Activated CD8-positive, alpha-beta memory T cell treated with anti-CD3 and anti-CD28 coated beads, Interleukin-2, amount 50 U/mL, for 4 hours (primary cell): ENCODE measurements at places on chromosomes 7 and 10.
A peak's percentile ranks its signal among the peaks of the same experiment; 100 is the strongest.

DNA sequence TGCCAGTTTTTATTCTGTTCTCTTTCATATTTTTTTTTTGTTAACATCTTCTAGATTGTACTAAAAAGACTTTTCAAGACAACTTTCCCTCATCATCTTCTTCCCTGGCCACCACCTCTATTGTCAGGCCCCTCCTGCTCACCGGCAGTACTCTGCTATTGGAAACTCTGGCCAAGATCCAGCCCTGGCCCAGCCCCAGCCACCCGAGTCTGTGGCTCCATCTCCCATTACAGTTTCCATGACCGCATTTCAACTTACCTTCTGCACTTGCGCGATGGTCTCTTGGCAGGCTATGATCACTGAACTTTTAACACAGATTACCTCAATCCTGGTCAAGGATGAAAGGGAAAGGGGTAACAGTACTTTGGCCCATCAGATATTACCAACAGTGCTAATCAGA is 137.7 kb upstream of the POM121L12 start:
- DNase-seq, result no peak

DNA sequence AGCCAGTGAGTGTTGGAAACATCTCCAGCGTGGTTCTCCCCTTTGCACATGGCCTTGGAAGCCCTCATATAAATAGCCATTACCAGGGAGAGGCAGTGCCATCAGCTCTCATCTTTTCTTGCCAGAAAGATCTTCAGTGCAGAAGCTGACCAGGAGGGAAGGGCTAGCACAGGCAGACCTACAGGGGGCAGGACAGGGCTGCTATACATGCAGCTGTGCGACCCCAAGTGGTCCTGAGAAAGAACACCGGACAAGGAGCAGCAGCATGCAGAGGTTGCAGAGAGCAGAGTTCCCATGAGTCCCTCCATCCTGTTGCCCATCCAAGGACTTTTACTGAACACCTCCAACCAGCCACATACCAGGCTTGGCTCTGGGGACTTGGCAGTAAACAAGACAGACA is 17.1 kb downstream of the GRID1 start:
- no peak for DNase-seq

DNA sequence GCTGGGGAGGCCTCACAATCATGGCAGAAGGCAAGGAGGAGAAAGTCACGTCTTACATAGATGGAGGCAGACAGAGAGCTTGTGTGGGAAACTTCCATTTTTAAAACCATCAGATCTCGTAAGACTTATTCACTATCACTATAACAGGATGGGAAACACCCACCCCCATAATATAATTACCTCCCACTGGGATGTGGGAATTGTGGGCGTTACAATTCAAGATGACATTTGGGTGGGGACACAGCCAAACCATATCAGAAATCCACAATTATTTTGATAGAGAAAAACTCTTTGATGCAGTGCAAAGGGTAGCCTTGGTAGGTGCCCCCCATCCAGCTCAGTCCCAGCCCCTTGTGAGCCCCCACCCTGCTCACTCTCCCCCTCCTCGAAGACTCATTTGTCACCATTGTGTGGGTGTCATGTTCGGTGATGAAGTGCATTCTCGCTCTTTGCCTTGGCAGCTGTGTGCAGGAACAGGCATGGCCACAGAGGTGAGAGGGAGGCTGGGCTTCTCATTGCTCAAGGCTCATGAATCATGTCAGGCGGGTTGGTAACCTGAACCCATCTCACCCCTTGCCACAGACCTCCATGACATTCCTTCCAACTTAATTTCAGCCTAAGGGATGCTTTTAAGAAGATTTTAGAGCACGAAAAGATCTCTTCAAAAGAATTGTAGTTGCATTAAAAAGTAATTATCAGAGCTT is 75.9 kb downstream of the BUB3 start:
- DNase-seq, result no peak

- peak; percentile 63 for DNase-seq
Observed at GRCh38 chr10:79331709-79332108, 15.6 kb upstream of the PPIF start.

DNA sequence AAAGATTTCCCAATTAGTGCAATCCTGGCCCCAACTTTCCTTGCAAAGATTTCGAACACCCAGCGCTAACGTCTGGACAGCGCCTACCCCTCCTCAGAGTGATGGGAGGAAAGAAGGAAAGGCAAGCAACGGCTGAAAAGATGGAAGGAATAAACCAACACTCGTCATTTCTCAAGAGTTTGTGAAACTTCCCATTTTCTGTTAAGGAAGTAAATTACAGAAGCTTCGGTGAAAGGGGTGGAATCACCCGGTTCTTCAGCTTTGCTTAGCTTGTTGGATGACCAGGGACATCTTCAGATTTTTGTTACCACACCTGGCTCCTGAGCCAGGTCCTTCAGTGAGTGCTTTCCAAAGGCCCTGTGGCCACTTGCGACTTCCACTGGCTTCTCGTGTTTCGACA is 313.1 kb downstream of the SKIDA1 start:
- DNase-seq, result no peak

- DNase-seq, result no peak
Observed at GRCh38 chr7:26842897-26843296, 21.5 kb downstream of the SKAP2 start.

DNA sequence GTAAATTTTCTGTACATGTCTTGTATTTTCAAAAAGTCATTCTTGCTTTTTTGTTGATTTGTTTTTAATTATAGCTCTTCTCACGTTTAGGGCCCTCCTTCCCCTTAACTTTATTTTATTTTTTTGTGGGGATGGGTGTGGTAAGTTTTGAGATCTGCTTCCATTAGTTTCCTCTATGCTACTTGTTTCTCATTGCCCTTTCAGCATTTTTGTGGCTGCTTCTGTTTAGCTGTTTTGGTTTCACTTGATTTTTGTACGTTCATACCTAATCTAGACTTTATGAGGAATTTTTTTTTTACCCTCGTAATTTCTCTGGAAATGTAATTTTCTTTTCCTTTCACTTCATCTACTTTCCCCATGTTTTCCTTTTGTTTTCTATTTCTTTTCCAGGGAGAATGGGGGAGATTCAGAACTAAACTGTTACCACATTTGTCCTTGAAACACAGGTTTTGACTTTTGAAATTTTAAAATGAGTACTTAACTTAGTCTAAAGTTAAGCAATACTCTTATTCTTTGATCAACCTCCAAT is 80.8 kb downstream of the ATRNL1 start:
- DNase-seq, result no peak

GRCh38 chr7:151432658-151433521 is 7.1 kb downstream of the CRYGN start:
- DNase-seq, result no peak

DNA sequence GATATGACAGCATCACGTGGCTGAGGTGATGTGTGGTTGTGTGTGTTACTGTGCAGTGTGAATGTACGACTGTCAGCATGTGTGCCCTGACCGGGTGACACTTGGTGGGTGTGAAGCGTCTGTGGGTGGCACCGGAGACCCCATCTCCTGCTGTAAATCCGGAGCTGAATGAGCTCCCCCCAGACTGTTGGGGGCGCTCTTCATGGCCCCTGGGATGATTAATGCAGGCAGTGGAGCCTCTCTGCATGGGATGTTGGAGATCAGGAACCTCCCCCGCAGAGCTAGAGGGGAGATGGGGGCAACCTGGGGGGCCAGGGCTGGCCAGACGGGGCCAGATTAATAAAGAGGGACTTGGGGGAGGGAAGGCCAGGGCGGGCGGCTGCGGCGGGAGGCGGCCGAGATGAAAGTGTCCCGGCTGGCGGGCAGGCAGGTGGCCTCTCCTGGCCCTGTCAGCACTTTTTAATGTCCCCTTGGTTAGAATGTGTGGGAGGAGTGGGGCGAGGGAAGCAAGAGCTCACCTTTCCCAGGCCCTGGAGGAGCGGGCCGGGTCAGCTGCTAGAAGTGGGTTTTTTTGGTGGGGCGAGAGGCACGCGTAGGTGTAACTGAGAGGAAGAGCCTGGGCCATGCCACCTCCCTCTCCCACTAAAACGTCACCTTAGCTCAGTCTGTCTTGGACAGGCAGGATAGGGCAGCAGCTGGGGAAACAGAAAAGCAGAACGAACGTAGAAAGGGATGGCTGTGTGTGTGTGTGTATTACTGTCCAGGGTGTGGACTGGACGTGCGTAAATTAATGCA is 34.1 kb downstream of the HIF1AN start:
- no peak for DNase-seq

DNA sequence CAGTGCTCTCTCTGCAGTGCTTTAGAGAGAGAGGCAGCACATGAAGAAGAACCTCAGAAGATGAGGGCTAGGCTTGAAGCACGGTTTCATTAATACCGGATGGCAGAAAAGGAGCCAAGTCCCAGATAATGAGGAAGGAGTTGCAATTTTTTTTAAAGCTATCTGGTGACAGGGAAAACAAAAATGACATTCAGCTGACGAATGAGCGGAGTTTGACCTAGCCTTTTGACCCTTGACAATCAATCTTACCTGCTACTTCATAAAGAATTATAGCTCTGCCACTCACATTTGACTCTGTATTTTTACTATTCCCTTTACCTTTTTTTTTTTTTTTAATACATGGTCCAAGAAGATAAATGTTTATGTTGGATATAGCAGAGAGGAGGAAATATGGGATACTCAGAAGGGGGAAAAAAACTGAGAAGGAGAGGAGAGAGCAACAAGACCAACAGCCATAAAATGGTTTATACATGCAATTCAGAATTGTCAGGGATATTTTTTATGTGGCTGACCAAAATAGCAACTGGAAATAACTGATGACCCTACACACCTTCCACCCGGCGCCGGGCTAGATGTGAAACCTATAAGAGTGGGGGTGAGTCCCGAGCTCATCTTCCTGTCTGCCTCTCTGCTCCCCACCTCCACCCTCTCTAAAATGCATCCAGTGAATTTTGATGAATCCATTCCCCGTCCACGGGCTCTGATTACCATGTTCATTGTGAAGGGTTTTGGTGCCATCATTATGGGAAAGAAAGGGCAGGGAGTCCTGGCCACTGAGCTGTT is 274.4 kb upstream of the YAE1 start:
- DNase-seq, result no peak

GRCh38 chr7:78173666-78174065 is 375.1 kb downstream of the PHTF2 start:
- DNase-seq, result no peak

- no peak for DNase-seq
Observed at GRCh38 chr10:118710487-118710886, 44.3 kb downstream of the CACUL1 start.

GRCh38 chr10:21976739-21977138 is 26.8 kb downstream of the DNAJC1 start:
- no peak for DNase-seq

GRCh38 chr10:15462253-15462897 is 91.3 kb upstream of the FAM171A1 start:
- no peak for DNase-seq

GRCh38 chr7:92714767-92715166 is 121.6 kb downstream of the CDK6 start:
- no peak for DNase-seq

DNA sequence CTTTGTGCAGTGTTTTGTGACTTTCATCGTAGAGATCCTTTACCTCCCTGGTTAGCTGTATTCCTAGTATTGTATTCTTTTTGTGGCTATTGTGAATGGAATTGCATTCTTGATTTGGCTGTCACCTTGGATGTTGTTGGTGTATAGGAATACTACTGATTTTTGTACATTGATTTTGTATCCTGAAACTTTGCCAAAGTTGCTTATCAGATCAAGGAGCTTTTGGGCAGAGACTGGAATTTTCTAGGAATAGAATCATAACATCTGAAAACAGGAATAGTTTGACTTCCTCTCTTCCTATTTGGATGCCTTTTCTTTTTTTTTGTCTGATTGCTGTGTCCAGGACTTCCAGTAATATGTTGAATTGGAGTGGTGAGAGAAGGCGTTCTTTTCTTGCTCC is 283.8 kb upstream of the LRGUK start:
- DNase-seq, result no peak

GRCh38 chr10:62430881-62431280 is 56.7 kb downstream of the ZNF365 start:
- DNase-seq, result no peak

DNA sequence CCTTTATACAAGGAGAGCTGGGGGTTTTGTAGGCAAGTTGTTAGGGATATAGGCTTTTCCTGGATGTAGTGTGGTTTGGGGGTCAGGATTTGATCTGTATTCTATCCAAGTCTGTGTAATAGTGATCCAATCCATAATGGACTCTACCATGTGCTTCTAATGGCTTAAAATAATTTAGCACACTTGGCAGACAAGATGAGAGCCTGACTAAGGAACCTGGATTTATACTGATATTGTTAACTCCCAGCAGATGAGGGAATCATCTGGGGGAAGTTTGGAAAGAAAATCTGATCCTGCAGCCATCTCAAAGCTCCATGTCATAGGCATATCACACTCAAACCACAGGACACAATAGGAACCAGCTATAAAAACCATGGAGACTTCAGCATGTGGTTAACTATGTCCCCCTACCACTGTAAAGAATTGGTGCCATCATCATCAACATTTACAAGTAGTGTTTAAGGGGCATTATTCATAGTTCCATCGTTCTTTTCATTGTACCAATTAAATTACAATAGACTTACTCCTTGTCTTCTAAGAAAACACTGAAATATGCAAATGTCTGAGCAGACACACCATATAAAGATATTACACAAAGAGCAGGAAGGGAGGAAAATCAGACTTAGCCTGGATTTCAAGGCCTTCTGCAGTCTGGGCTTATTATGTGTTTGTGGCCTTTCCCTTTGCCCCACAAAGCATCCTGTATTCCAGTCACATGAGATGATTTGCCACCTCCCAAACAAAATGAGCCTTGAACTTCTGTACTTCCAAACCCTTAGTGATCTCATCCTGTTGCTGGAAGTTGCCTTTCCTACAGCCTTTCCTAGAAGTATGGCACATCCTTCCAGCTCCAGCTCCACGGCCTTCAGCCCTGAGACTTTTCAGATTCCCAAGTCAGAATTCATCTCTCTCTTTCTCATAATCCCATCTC is 22.5 kb upstream of the HPS1 start:
- DNase-seq, result no peak

DNA sequence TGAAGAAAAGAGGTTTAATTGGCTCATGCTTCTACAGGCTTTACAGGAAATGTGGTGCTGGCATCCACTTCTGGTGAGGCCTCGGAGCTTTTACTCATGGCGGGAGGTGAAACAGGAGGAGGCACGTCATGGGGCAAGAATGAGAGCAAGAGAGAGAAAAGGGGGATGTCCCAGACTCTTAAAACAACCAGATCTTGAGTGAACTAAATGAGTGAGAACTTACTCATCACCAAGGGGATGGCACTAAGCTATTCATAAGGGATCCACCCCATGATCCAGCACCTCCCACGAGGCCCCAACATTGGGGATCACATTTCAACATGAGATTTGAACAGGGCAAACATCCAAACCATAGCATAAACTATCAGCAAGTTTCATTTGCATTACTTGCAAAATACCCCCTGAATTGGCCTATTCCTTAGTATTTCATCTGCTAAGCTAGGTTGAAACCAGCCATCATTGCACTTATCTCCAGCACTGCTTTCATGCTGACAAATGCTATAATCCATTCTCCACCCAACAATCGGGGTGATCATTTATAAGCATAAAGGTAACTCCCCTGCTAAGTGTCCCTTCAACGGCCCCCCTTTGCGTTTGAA is 179.0 kb downstream of the NOC3L start:
- DNase-seq, result no peak

- DNase-seq, result no peak
Observed at GRCh38 chr10:130394832-130395231, 258.6 kb downstream of the GLRX3 start.
